ENCODE measurements at places on chromosomes 6 and 20. TPM values are rescaled to one million over a fixed set of nuclear protein-coding genes. Genes with fewer than 3 reads are reported as not detected.

DNA sequence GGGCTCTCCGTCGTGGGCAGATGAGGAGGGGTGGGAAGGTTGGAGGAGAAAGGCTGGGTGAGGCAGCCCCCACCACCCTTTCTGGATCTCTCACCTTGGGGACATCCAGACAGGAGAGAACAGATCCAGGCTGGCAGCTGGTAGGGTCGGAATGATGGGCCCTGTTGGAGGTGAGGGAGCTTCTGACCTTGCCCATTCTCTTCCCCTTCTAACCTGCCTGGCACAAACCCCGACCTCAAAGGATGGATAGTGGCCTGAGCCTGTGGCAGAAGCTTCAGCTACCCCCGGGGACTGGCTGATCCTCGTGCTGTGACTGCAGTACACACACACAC lies 6.0 kb upstream of the NPBWR2 start:
- H3K27ac ChIP-seq: no peak overlapping the region
- H3K36me3 ChIP-seq: no peaks in the 10 kb centered on the region
- no peak overlapping the region for H3K4me3 ChIP-seq
- DNase-seq: no peak
- no peaks in the 10 kb centered on the region for H3K4me1 ChIP-seq

DNA sequence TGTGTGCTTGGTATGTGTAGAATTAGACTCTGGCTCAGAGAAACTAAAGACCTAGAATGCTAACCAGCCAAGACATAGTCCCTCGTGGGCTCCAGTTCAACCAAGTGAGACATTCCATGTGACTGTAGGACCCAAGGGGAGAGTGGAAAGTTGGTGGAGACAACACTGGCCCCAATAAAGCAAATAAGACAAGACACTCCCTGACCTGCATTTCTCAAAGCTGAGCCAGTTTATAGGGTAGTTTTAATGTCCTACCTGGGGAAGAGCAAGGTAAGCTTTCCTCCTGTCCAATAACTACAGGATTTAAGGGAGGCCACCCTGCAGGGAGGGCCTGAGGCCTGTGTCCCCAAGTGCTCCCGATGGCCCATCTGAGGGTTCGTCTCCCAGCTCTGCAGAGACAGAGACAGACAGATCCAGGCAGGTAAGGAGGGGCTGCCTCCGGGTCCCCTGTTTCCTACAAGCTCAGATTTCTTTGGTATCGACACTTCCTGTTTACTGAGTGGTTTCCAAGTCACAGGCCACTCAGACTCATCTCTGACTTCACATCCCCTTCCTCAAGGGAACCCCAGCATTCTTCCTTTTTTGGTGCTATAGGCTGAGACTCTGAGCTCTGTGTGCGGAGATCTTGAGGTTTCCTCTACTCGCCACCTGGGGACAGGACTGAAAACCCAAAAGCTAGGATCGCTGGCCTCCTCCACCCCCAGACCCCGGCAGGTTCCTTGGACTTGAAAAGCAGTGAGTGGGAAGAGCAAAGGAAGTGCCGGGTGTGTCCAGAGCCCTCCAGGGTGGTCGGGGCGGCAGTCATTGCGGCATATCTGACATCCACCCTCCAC lies 92.4 kb downstream of the PRND start:
- H3K36me3 ChIP-seq: no peaks in the 10 kb centered on the region
- no peaks in the 10 kb centered on the region for H3K27me3 ChIP-seq
- H3K4me3 ChIP-seq: no peak overlapping the region
- peaks cover 52% of the 10 kb centered on the region for H3K4me1 ChIP-seq

GRCh38 chr20:39227416-39227815 lies 265.3 kb downstream of the DHX35 start:
- no peak for DNase-seq
- H3K4me1 ChIP-seq: peaks cover 9% of the 10 kb centered on the region
- no peak overlapping the region for H3K27ac ChIP-seq
- H3K4me3 ChIP-seq: no peak overlapping the region
- no peaks in the 10 kb centered on the region for H3K27me3 ChIP-seq

GRCh38 chr20:58267389-58268215 lies 39.1 kb upstream of the ANKRD60 start:
- no peak overlapping the region for H3K4me3 ChIP-seq
- no peak overlapping the region for H3K27ac ChIP-seq
- no peaks in the 10 kb centered on the region for H3K27me3 ChIP-seq
- H3K4me1 ChIP-seq: peaks cover 10% of the 10 kb centered on the region

ESR1 gene
- polyA plus RNA-seq: under 0.01 TPM

DNA sequence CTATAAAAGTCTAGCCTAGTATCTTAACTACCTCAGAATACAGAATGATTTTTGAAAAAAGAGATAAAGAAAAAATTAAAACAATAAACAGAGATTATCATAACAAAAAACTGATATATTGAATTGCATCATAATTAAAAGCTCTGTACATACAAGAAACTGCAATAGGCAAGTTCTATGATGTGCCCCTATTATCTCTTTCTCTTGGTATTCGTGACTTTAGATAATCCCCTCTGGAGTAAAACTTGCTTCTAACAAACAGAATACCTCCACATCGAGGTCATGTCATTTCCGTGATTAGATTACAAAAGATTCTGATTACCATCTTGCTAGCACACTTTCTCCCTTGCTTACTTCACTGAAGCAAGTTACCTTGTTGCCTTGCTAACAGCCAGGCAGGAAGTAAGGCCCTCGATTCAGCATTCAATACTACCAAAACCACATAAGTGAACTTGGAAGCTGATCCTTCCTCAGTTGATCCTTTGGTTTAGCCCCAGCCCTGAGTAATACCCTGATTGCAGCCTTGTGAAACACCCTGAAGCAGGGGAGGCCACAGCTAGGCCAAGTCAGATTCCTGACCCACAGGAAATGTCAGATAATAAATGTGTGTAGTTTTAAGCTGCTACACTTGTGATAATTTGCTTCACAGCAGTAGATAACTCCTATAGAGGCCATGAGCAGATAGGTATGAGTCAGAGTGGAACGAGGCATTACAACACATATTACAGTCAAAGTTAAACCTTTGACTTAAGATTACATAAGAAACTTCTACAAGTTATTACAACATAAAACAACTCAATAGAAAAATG lies 53.7 kb upstream of the TMX4 start:
- no peak for DNase-seq
- H3K36me3 ChIP-seq: no peaks in the 10 kb centered on the region
- H3K4me1 ChIP-seq: peaks cover 37% of the 10 kb centered on the region
- H3K4me3 ChIP-seq: no peak overlapping the region
- no peaks in the 10 kb centered on the region for H3K27me3 ChIP-seq

DNA sequence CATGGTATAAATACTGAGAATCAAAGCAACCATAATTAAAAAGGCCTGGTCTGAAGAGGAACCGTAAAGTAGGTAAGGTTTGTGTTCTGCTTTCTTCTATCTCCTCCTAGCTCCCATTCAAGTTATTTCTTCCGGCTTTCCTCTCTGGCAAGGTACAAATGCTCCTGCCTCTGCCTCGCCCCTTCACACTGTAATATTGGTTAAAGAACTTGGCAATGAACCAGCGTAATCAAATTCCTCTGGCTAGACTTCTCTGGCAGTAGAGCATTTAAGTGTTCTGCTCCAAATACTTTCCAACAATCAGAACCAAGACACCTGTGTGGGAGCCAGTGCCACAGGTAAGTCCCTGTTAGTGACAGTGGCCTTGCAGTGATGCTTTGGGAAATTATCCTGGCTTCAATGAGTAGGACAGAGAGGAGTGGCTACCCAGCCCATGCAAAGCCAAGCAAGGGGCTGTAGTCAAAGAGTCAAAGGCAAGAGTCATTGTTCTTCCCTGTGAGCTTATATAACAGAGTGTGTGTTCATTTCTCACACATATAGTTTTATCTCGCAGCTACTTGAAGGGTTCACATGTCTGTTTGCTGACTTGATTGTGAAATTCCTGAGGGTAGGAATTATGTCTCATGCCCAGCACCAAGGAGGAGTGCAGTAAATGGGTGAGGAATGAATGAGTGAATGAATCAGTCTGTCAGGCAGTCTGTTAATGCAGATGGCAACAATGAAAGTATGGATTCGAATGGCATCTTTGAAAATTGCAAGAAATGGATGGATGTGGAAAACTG lies 329.3 kb downstream of the NRN1 start:
- H3K27ac ChIP-seq: no peak overlapping the region
- H3K36me3 ChIP-seq: no peaks in the 10 kb centered on the region
- peaks cover 12% of the 10 kb centered on the region for H3K4me1 ChIP-seq
- H3K27me3 ChIP-seq: no peaks in the 10 kb centered on the region

YIPF3 gene
- 42.6 TPM for polyA plus RNA-seq

DNA sequence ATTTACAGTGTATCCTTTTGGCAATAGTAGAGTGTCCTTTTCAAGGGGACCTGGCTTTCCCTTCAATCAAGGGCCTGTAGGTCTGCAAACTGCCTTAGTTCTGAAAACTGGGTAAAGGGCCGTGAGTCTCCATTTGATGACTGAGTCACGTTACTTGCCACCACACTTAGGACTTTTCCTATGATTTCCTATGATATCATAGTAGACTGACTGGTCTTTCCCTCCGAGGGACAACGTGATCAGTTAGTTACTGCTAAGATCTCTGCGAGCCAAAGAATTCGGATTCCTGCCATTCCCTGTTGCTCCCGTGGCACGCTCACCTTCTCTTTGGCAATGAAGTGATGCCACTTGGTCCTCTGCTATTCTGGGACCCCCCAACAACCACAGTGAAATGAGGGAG lies 8.4 kb downstream of the ZNF831 start:
- no peaks in the 10 kb centered on the region for H3K4me1 ChIP-seq
- H3K36me3 ChIP-seq: no peaks in the 10 kb centered on the region
- H3K27me3 ChIP-seq: peaks cover 8% of the 10 kb centered on the region
- H3K4me3 ChIP-seq: no peak overlapping the region
- no peak overlapping the region for H3K27ac ChIP-seq

DNA sequence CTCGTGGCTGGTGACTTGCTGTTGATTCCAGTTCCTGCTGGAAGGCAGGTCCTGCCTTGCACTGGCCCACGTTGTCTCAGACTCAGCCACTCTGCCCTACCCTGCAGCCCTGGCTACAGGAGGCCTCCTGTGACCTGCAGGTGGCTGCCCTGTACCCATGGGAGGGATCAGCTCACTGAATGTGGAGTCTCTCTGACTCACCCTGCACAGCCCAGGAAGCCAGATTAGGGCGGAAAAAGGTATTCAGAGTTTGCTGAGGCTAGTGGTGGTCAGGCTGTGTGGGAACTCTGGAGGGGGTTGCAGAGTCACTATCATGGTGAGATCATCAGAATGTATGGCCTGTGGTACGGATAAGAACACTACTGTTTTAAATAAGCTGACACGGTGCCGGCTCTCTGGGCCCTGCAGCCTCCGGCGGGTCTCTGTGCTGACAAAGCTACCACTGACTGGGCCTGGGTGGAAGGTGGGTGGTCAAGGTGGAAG lies 24.7 kb upstream of the PYGB start:
- no peak overlapping the region for H3K27ac ChIP-seq
- peaks cover 4% of the 10 kb centered on the region for H3K36me3 ChIP-seq
- H3K27me3 ChIP-seq: no peaks in the 10 kb centered on the region
- H3K4me3 ChIP-seq: no peak overlapping the region
- peaks cover 29% of the 10 kb centered on the region for H3K4me1 ChIP-seq

GRCh38 chr6:113208726-113209125 lies 648.4 kb upstream of the MARCKS start:
- no peak overlapping the region for H3K4me3 ChIP-seq
- no peaks in the 10 kb centered on the region for H3K27me3 ChIP-seq
- H3K27ac ChIP-seq: no peak overlapping the region

GRCh38 chr6:18122128-18123093 lies at the start of gene NHLRC1:
TSS of gene NHLRC1 (minus strand) at chr6:18122677. CDS start at chr6:18122606, 71 bp downstream.
- H3K4me1 ChIP-seq: no peaks in the 10 kb centered on the region
- H3K27ac ChIP-seq: peak within 1 kb of the TSS; percentile 42
- H3K36me3 ChIP-seq: no peaks in the 10 kb centered on the region
- H3K4me3 ChIP-seq: peak within 1 kb of the TSS; percentile 61

ARMC12 gene
- 0.66 TPM for polyA plus RNA-seq

DNA sequence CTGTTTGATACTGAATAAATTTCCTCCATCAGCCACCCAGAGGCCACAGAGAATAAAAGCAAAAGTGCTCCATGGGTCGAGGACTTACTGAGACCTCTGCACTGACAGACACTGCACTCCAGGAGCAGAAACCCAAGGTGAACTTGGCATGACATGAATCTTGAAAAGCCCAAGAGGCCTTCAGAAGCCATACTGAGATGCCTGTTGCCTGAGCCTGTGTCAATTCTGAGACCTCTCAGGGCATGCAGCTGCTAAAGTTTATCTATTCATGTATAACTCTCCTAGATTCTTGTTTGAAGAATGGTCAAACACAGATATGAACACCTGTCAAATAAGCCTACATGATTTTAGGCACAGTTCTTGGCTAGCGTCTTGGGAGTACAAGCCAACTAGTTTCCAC lies 145.7 kb downstream of the KIF16B start:
- no peaks in the 10 kb centered on the region for H3K36me3 ChIP-seq
- H3K27ac ChIP-seq: no peak overlapping the region
- no peak overlapping the region for H3K4me3 ChIP-seq

DNA sequence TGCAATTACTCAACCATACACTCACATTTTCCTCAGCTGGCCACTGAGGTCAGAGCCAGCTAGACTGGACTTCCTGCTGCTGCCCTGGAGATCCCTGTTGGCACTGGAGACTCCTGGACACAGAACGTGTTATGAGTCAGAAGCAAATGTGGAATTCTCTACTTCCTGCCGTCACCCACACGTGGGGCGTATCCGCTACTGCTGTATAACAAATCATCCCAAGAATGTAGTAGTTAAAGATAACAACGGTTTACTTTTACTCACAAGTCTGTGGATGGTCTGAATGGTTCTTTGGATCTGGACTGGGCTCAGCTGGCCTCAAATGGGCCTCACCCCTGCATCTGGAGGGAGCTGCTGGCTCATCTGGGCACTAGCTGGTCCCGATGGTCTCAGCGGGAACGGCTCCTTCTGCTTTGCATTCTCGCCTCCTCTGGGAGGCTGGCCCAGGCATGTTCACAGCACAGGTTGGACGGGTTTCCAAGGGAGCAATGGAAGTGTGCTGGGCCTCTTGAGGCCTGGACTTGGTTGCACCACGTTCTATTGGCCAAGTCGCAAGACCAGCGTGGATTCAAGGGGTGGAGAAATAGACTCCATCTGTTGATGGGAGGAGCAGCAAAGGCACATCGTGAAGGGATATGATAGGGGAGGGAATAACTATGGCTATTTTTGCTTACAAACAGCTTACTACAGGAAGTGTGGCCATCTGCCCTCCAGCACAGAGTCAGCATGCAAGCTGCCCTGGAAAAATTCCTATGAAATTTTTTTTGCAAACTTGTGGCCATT lies 118.5 kb downstream of the SNX5 start:
- no peaks in the 10 kb centered on the region for H3K4me1 ChIP-seq
- H3K27ac ChIP-seq: peak overlapping the region; percentile 55
- H3K4me3 ChIP-seq: no peak overlapping the region
- no peaks in the 10 kb centered on the region for H3K27me3 ChIP-seq
- peak; percentile 92 for DNase-seq
- H3K36me3 ChIP-seq: no peaks in the 10 kb centered on the region

STX11 gene
- 4.2 TPM for polyA plus RNA-seq

DPPA5 gene
- not detected for polyA plus RNA-seq

HEY2 gene
- 1.2 TPM for polyA plus RNA-seq

IMPG1 gene
- not detected for polyA plus RNA-seq

Measured in sigmoid colon (tissue), 7 donors.